Neural crest cell (in vitro differentiated cells): ENCODE measurements at places on chromosomes 6 and 20. TPM values are rescaled to one million over a fixed set of nuclear protein-coding genes. Genes with fewer than 3 reads are reported as not detected.

CLPSL2 gene
- total RNA-seq, result not detected in 2 replicates

DDO gene
- total RNA-seq, result not detected in 2 replicates

GPLD1 gene
- 4.7 and 6.0 TPM in 2 replicates for total RNA-seq

GNMT gene
- 1.5 and 1.8 TPM in 2 replicates for total RNA-seq

FNDC11 gene
- 1.5 and 1.9 TPM in 2 replicates for total RNA-seq

CFAP206 gene
- total RNA-seq, result 0.86 and 0.93 TPM in 2 replicates

PSORS1C2 gene
- not detected in 2 replicates for total RNA-seq

GRCh38 chr6:137811916-137812553 lies 55.0 kb upstream of the TNFAIP3 start:
- no peak for DNase-seq

DNA sequence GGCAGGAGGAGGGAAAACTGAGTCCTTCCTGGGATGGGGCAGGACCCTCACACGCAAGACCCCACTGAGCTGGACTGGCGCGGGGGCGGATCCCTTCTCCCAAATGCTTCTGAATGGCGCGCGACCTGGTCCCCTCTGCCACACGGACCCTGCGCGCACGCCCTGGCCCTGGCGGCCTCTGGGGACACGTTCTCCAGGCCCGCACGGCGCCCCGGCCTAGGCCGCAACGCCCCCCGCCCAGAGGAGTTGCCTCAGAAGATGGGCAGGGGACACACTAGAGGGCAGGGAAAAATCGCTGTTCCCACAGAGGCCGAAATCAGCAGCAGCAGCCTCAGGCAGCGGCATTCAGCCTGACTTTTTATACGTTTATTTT lies 45.2 kb upstream of the OSTM1 start:
- DNase-seq, result no peak
